GM12892 (cell line): ENCODE measurements at places on chromosomes 6 and 20.

GRCh38 chr6:5899216-5900045 is 107.3 kb downstream of the NRN1 start:
- DNase-seq, result no peak

- DNase-seq, result no peak
These were observed 71.2 kb downstream of the COL19A1 start for GRCh38 chr6:69937402-69938136.

DNA sequence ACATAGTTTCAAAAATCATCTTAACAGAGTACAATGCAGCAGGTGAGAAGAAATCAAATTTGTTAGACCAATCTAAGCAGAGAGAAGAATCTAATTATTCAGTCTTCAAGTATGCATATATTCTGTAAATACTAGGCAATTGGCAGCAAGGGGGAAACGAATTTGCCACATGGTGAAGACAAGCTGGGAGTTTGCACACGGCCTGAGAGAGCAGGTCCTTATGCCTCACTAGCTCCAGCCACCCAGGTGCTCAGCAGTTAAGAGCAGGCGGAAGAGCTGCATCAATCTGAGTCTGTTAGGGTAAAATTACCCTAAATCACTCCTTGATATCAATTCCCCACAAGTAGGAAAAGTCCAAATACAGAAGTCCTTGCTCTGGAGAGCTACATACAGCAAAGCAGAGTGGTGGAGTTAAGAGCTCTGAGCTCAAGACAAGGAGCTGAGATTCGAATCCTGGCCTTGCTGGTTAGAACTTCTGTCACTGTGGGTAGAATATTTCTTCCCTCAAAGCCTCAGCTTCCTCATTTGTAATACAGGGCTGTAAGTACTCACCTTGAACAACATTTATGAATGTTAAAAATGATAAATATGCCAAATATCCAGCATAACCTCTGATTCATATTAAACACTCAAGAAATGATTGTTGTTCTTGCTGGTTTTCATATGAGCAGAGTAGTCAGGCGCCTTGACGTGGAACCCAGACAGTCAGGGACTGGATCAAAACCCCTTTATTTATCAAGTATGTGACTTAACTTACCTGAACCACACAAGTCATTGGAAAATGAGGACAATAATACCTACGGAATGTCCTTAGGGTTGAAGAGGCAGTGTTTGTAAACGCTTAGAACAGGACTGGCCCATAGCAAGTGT is 444.2 kb downstream of the CDH26 start:
- DNase-seq, result no peak

DNA sequence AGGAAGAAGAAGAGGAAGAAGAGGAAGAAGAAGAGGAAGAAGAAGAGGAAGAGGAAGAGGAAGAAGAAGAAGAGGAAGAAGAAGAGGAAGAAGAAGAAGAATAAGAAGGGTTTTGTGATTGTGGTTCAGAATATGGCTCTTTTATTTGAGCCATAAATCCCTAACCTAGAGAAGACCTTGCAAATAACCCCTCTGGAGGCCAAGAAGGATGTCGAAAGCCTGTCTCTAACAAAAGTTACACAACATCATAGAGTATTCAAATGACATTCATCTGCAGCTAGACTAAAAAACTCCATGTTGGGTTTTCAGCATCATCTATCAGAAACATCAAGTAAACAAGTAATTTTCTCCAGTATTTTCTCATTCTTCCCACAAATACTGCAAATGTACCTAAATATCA is 100.9 kb downstream of the RNASET2 start:
- DNase-seq, result no peak
